Naive thymus-derived CD4-positive, alpha-beta T cell (primary cell): ENCODE measurements at places on chromosomes 11 and 22.

DNA sequence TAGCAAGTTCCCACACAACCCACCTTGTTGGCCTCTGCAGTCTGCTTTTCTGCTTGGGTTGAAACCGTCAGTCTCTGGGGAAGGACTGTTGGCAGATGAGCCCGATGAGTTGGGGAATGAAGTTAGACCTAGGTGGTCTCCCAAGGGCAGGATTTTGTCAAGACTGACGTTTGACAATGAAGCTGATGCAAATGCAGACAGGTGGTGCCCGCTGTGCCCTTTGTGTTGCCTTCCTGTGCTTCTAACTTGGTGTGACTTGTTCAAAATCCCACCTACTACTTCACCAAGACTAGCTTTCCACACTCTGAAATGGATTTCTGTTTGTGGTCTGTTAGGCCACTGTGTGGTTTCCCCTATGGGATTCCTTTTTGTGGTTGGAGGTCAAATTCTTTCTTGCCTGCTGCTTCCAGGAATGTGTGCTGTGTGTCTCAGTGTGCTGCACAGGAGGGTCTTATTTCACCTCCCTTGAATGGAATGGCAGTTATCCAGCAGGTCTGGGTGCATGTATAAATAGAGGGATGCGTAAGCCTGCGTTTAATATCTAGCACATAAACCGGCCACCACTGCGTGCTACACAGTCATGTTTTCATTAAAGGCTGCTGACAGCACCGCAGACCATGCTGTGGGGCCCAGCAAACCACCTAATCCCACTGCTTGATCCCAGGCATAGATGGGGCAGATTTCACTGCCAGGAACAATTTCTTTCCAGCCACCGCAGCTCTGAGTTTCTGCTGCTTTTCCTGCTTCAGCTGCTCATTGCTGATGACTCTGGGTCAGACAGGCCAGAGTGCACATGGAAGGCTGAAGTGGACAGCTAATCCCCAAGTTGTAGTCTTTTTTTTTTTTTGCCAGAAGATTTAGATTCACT is 44.8 kb downstream of the ADAMTS8 start:
- no peak for DNase-seq

DNA sequence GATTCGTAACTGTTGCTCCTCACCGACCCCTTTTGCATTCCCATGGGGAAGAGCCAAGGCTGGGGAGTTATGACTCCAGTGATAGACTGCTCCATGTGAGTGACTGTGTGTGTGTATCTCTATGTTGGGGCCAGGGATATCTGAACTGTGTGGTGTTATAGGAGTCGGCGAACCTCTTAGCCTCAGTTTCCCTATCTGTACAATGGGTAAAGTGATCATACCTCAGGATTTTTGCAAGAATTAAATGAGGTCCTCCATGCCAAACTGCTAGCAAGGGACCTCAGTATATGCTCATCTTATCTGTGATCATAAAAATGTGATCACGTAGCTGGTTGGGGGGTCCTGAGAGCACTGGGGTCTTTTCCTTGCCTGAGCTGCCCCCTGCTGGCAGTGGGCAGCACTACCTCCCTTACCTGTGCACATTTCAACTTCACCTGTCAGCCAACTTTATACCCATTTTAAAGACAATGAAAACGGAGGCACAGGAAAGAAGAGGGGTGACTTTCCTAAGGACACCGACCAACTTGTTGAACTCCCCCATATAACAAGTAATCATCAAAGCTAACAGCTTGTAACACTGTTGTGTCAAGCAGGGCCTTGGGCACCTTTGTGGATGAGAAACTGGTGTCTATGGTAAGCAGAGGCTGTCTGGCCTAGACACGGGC is 1.4 kb upstream of the DPP3 start:
- DNase-seq: no peak

DNA sequence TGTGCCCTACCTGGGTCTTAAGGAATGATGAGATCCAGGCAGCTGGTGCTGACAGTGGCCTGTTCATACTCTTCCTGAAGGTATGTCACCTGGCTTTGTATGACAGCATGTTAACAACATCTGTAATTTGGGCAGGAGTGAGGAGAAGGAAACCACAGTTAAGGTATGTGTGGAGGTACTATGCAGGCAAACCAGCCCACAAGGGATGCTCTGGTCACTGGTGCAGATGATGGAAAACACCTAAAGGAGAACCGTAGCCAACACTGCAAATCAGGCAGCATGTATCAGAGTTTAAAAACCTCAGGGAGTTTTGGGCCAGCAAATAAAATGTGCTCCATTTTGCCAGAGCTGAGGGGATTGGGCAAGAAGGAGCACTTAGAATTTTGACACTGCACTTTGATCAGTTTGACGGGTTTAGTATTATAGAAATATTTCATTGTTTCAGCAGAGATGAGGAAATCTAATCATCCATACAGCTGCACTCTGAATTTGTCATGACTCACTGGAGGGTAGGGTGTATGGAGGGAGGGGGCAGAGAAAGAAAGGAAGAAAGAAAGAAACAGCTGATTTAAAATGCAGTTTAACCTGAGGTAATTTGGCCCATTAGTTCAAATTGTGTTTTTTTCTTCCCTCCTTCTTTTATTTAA is 260.9 kb downstream of the KIRREL3 start:
- DNase-seq: no peak

DNA sequence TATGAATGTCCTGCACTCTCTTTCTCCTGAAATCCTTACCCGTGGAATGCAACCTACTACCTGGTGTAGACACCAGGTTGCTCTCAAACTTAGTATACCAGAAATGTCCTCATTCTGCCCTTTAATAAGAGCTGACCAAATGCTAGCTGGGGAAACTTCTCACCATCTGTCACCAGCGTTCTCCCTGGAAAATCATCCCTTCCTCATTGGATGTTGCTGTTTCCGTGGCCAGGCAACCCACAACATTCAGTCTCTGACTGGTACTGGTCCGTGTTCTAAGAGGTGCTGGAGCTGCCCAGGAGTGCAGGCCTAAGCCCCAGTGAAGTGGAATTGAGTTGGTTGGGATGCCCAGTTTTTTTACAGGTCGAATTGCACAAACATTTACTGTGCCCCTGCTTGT is 40.7 kb upstream of the RAB1B start:
- DNase-seq: no peak

GRCh38 chr22:37601540-37602442 is 6.8 kb upstream of the GGA1 start:
- no peak for DNase-seq

GRCh38 chr22:48263431-48263765 is 1500.9 kb downstream of the TBC1D22A start:
- DNase-seq: no peak
